ENCODE measurements at places on chromosomes 7 and 10.
A peak's percentile ranks its signal among the peaks of the same experiment; 100 is the strongest.

DNA sequence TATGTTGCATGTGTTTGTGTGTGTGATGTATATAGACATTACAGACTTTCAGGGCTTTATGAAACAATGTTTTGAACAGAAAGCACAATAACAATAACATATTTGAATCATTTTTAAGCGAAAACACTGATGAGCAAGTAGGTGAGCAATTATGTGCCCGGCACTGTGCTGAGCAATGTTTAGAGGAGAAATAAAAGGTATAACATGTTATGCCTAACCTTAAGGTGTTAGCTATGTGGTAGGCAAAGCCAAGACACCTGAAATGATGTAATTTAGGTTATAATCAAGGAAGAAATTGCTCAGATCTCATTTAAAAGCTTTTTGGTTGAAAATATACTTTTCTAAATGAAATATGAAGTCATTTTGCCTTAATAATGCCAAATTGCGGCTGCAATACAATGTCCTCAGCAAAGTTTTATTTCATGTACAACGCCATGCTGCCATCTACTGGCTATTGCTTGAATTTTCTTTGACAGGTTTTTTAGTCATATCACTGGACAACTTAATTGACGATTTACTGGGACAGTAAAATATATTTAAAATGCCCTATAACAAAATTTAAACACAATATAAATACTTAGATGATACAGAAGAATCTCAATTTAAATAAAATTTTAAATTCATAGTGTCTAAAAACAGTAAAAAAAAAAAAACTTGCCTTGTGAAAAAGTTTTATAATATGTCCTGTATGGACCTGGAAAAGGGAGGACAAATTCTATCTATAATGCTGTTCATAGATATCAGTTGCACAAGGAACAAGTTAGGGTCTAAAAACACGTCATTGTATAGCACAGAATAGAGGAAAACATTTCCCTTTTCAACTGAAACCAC is 131.1 kb upstream of the CDK1 start:
- DNase-seq = peak; percentile 27

DNA sequence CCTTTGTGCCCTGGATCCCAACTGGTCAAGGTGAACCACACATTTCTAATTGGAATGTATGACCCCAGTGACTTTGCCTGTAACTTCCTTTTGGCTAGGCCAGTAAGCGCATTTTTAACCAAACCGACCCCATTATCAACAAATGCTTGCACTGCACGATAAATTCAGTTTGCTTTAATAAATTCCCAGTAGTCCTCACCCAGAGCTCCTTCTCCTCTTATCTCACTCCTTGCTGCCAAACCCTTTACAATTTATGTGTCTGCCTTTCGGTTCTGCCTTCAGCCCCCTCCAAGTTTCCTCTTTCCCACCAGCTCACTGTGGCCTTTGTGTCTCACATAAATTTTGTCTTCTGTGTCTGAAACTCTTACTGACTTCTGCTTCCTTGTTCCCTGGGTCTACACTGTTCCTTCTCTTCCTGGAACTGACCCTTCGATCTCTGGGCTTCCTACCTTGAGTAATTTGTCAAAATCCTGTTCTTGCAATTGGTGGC is 59.0 kb downstream of the TBXAS1 start:
- no peak for DNase-seq

DNA sequence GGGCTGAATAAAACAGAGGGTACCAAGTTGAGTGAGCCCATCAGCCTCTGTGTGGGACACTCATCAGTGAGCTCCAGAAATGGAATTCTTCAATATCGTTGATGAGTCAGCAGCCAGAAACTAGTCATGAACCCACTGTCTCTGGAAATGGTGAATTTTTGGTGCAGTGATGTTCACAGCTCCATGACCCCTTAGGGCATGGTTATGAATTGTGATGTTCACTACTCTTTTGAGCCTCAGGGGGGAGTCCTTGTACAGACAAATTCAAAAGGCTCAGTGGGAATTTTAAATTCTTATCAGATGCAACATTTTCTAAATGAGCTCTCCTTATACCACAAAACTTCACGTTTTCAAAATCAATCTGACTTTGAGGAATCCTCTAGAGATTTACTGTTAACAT is 335.7 kb downstream of the PHTF2 start:
- no peak for DNase-seq

DNA sequence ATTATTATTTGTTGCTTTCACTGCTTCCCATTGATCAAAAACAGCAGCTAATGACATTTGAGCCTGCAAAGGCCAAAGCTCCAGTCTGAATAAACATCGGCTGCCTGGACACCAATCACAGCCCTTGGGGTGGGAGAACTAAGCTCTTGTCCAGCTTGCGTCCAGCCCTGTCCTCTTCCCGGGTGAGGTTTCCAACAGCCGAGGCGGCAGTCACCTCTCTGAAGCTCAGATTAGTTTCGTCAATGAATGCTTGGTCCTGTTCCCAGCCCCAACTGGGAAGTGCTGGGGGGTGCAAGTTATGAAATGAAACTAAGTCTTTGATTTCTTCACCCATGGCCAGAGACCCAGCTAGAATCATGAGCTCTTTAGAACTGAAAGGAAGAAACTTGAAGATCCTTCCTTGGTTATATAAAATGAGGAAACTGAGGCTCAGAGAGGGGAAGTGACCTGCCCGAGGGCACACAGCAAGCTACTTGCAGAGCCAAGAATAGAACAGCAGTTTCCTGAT is 114.0 kb upstream of the TCF7L2 start:
- no peak for DNase-seq

DNA sequence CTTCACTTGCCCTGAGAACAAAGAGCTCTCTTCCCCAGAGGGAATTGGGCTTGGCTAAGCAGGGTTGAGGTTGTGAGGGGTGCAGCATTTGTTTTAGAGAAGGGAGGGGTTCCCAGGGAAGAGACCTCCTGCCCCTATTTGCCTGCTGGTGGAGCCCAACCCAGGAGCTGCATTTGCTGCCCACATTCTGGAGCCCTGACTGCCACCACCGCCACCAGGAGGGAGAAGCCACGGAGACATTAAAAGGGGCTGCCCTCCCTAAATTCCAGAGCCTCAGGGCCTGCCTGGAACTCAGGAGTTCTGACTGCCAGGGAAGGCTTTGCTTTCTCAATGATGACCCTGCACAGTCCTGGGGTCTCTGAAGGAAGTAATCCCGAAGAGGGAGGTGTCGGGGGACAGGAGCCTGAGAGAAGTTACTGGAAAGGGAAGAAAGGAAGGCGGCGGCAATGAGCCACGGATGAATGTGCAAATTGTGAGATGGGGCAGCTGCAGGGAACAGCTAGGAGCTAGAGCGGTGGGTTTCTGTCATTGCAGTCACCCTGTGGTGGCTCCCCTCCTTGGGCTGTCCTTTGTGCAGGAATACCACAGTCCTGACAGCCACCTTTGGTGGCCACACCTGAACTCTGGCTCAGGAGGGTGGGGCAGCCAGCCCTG is 51.3 kb downstream of the NEURL1 start:
- DNase-seq = no peak

DNA sequence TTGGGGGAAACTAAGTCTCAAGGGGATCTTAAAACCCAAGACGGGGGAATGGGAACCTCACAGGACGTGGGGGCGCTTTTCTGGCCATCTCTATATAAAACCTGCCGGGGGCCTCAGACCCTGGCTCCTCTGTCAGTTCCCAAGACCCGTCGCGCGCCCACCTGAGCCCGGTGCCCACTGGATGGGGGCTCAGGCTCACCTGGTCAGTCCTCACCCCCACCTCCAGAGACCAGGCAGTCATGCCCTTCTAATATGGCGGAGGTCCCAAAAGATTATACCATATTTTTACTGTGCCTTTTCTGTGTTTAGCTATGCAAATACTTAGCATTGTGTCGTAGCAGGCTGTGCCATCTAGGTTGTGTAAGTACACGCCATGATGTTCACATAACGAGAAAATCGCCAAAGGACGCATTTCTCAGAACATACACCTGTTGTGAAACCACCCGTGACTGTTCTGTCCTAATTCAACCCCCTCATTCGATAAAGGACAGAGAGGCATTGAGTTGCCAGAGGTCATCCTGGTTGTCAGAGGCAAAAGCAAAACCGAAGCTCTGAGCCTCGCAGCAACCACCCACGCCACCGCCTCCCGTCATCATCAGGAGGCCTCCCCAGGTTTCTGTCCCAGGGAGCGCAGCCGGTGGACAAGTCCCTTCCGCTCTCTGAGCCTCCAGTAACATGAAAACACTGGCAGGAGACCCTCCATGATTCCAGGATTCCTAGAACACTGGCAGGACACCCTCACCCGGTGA is 28.9 kb downstream of the OAT start:
- peak; percentile 15 for DNase-seq

GRCh38 chr7:16586081-16586874 is 59.3 kb downstream of the ANKMY2 start:
- no peak for DNase-seq

- no peak for DNase-seq
Measured at GRCh38 chr7:100538348-100538653, 702 bp upstream of the AGFG2 start.

- peak; percentile 22 for DNase-seq
Measured at GRCh38 chr10:11612021-11613001, 861 bp upstream of the USP6NL start.

DNA sequence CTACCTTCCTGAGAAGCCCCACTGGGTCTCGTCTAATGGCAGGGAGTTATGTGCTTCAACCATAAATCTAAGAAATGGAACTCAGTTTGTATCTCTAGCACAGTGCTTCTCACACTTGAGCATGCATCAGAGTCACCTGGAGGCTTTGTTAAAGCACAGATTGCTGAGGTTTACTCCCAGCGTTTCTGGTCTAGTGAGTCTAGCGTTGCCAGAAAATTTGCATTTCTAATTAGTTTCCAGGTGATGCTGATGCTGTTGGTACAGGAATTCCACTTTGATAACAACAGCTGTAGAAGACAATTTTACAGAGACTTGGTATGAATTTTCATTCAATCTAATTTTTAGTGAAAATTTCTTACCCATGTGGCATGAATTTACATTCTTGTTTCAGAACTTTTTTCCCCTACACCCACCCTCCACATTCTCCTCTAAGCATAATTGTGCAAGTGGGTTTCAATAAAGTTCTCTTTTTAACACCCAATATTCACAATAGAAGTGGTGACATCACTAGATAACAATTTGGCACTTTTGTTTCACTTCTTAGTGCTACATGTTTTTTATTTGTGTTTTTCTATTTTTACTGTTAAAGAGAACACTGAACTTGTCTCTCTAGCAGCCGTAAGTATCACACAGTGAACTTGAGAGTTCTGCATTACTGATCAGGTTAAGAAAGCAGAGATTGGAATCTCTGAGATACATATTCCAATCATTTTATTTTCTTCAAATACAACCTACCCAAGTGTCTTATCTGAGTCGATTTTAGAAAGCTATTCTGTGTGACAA is 48.4 kb upstream of the BET1 start:
- no peak for DNase-seq

GRCh38 chr7:70856901-70857630 is 274.9 kb upstream of the GALNT17 start:
- peak; percentile 71 for DNase-seq

DNA sequence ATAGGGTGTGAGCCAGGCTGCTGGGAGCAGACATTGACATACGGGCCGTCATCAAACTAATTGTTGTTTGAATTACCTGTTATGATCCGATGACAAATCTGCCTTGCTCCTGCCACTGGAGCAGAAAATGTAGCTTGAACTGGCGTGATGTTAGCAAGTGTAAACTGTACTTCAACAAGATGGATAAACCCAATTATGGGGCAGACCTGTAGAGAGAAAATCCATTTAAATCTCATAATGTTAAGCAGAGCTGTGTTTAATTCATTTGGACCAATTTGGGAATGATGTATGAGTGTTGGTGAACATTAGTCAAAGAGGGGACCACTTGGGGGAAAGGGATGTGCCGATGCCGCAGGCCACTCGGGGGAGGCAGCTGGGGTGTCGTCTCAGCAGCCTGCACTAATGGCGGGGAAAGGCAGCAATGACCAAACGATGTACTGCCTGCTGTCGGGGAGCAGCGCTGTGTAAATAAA is 27.4 kb downstream of the TCF7L2 start:
- no peak for DNase-seq

GRCh38 chr7:129525225-129525862 is 23.0 kb downstream of the SMKR1 start:
- DNase-seq = no peak

DNA sequence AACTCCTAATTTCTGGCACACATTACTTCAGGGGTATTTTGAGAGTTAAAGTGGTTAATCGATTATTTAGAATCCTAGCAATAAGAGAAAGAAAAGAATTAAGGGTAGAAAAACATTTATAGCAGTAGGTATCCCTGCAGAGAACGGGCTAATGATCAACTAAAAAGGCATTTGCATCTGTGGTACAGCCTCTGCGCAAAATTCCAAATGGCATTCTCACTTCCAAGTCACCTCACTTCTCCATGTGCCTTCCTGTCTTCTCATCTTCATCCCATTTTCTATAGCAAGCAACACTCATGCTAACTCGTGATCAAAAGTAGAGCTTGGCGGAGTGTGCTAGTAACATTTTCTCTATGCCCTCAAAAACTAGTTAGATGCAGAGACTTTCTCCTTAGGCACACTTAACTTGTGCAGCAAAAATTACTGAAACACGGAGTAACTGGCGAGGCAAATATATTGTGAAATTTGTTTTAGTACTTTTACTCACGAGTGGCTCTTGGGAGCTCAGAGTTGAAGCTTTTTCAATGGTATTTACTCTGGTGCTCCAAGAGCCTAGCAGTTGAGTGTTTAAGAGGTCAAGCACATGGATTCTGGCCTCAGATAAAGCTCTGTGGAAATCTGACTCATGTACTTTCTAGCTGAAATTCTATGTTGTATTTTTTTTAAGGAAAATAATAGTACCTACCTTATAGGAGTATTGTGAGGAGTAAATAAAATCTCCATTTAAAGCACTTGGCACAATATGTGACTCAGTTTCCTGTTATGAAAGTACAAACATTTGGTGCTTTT is 65.1 kb downstream of the MET start:
- no peak for DNase-seq

- no peak for DNase-seq
Measured at GRCh38 chr10:12709521-12709963, 292.0 kb downstream of the CCDC3 start.

DNA sequence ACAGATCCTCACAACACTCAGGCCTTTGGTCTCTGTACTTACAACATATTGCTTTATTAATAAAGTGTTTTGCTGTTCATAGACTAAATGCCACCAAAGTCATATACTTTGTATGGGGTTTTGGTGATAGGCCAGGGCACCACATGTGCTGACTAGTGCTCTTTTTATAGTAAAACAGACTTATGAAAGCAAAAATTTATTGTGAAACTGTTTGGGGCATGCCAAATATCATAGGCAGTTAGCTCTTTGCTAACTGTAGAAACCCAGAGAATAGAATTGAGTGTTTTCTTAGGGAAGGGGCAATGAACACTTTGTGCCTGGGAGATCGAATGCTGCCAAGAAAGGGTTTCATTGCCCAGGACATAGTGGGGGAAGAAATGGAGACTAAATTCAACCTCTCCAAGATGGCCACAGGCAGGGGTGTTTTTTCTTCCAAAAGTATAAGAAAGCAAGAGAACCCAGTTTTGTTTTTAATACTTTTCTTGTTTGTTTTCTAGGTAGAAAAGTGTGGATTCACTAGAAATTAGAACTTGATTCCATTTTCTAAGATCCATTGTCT is 142.7 kb downstream of the TRIL start:
- DNase-seq = no peak

GRCh38 chr10:129622291-129622690 is 155.2 kb downstream of the MGMT start:
- DNase-seq = no peak

GRCh38 chr7:155754165-155754564 is 58.1 kb downstream of the SHH start:
- DNase-seq = no peak

- DNase-seq = no peak
Measured at GRCh38 chr7:139451638-139452037, 31.8 kb downstream of the KLRG2 start.

GRCh38 chr7:29396563-29396962 is 167.1 kb upstream of the PRR15 start:
- DNase-seq = no peak

All from activated CD4-positive, alpha-beta memory T cell treated with anti-CD3 and anti-CD28 coated beads for 36 hours (primary cell).